NAMALWA (cell line): ENCODE measurements at places on chromosomes 1 and 21.

DNA sequence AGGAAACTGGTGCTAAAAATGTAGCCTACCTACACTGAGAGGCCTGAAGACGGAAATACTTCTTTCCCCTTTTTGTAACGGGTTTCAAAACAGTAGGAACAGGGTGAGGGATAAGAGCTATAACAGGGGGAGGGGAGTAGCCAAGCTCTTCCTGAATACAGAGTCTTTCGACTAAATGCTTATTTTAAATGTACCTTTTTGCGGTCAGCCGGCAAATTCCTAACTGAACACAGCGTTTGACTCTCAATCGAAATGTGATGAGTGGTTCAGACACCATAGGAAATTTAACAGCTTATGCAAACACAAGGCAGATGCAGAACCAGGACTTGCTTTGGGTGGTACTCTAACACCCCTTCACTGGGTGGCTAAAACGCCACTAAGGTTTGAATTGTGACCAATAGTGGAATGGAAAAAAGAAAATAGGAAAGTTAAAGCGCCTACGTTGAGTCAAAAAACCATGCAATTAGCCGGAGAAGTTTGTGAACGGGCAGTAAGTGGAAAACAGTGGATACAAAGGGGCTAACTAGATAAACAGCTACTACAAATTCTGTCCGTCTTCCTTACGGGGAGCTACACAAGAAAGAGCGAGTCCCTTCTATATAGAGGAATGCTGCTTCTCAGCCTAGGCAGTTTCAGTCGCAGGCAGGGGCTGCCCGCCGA is 1.7 kb downstream of the EGLN1 start:
- DNase-seq = peak; percentile 62

DNA sequence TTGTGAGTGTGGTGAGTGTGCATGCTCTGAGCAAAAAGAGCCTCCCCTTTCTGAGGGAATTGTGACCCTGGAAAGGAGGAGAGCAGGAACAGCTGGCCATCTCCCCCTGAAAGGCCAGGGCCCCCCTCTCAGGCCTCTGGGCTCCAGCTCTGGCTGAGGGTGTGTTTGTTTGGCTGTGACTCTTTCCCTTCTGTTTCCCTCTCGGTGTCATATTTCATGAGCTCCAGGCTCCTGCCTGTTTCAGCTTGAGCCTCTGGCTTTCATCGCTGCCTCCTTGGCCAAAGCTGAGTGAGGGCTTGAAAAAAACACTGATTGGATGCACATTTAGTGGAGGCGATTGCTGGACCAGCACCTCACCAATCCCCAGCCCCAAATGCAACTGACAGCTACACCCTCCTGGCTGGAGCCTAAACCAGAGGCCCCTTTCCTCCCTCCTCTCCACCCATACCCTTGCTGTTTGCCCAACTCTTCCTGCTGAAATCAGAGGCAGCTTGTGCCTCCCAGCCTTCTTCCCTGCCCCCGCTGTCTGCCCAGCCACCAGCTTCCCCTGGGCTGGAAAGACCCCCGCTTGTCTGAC is 64.1 kb downstream of the DDR2 start:
- DNase-seq = no peak

GRCh38 chr1:109765483-109765815 is 1.7 kb upstream of the EPS8L3 start:
- DNase-seq = no peak

- peak; percentile 73 for DNase-seq
Measured at GRCh38 chr1:89519779-89520358, 4.8 kb upstream of the LRRC8B start.

GRCh38 chr21:14096172-14096571 is 114.6 kb downstream of the LIPI start:
- DNase-seq = no peak

GRCh38 chr1:159916242-159917051 is 8.9 kb downstream of the TAGLN2 start:
- DNase-seq = no peak
